Left colon (tissue), 2 donors: ENCODE measurements at places on chromosomes 5 and 9.
A peak's percentile ranks its signal among the peaks of the same experiment; 100 is the strongest.

DNA sequence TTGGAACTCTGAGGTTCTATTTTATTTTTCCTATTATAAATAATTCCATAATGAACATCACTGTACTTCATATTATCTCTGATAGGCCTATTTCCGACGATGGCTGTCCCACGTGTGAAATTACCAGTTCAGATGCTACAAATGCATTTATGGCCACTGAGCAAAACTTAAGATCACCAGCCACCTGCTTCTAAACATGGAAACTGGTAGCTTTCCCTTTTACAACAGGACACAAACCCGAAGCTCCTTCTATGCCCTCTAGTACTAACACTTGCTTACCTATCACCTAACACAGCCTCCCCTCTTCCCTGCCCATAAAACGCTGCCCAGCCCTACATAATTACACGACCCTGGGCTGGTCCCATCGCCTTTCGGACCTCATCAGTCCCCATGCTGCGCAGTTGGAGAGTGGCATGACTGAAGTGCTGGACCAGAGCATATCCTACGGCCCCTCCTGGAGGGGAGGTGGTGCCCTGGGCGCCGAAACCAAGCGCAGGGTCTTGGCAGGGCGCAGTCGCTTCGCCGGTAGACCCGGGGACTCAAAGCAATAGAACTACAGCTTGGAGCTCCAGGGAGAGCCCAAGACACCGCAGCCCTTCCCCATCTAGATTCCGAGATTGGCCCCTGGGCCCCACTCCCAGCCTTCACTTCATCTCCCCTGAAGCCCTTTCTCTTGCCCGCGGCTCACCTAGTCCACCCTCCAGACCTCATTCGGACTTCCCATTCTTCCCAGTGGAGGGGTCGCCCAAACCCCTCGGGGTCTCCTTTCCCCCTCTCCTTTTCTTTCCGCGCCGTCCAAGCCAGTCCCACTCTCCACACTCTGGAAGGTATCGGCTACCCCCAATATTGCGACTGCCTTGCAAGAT is 1.0 kb upstream of the SAP30L start:
- peak; percentile 35 for DNase-seq

DNA sequence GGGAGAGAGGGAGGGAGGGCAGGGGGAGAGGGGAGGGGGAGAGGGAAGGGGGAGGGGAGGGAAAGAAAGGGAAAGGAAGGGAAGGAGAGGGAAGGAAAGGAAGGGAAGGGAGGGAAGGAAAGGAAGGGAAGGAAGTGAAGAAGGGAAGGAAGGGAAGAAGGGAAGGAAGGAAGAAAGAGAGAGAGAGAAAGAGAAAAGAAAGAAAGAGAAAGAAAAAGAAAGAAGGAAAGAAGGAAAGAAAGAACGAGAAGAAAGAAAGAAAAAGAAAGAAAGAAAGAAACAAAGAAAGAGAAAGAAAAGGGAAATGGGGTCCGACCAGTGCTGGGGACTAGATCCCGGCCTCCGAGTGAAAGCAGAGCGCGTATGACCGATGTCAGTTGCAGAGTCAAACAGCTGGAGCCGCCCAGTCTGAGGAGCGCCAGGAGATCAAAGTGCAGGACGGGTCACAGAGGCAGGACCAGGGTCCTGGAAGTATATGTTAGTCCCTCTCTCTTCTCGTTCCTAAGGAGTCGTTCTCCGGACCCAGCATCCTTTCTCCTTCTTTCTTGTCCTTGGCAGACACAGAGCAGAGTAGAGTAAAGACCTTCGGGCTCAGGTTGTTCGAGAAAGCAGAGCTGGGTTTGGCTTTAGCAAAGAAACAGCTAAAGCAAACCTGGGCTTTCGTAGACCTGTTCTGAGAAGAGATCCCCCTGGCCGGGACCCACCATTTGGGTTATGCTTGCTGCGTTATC is 305.4 kb upstream of the MSX2 start:
- DNase-seq = no peak

DNA sequence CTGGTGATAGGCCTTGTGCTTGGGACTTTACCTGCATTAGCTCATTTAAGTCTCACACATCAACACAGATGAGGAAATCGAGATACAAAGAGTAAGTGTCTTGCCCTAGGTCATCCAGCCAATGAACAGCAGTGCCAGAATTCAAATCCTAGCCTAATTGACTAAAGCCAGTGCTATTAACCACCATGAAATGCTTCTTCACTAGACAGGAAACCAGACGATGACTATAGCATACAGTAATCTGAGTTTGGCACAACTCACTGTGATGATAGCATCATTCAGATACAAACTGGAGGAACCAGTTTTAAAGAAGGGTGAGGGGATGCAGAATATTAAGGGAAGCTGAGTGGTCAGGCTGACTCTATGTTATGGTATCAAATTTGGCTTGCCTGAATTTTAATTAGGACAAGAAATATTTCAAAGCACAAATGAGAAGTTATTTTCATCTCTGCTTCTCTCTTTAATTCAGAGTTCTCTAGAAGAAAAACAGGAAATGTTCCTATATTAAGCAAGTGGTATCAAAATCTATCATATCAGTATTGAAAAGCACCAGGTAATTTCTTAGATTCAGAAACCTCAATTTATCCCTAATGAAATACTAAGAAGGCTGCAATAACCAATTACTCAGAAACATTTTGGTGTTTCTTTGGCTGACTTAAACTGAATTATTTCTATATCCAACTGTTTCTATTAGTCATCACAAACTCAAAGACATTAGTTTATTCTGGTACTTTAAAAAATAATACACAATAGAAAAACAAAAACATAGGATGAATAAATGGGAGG is 147.0 kb upstream of the RASA1 start:
- DNase-seq = no peak

GRCh38 chr5:42668254-42668653 is 88.4 kb upstream of the CCDC152 start:
- DNase-seq = no peak

DNA sequence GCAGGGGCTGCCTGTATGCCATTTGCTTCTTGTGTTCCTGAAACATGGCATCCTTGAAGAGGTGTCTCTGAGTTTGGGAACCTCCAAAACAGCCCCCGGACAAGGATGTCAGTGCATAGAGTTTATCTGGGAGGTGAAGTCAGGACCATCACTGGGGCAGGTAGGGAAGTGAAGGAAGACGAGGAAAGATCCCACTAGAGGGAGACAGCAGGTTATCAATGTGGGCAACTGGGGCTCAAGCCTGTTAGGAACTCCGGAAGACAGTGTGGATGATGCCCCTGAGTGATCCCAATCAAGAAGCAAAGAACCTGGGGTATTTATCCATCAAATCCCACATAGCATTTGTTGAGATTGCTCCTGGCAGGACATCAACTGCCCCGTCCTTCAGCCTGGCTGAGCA is 233.1 kb downstream of the AGTPBP1 start:
- no peak for DNase-seq

GRCh38 chr5:133607451-133607850 is 4.9 kb downstream of the FSTL4 start:
- no peak for DNase-seq

- no peak for DNase-seq
These were observed 16.8 kb downstream of the NUP214 start for GRCh38 chr9:131142160-131142559.

- DNase-seq = no peak
These were observed 151.7 kb upstream of the MPDZ start for GRCh38 chr9:13431222-13431536.

DNA sequence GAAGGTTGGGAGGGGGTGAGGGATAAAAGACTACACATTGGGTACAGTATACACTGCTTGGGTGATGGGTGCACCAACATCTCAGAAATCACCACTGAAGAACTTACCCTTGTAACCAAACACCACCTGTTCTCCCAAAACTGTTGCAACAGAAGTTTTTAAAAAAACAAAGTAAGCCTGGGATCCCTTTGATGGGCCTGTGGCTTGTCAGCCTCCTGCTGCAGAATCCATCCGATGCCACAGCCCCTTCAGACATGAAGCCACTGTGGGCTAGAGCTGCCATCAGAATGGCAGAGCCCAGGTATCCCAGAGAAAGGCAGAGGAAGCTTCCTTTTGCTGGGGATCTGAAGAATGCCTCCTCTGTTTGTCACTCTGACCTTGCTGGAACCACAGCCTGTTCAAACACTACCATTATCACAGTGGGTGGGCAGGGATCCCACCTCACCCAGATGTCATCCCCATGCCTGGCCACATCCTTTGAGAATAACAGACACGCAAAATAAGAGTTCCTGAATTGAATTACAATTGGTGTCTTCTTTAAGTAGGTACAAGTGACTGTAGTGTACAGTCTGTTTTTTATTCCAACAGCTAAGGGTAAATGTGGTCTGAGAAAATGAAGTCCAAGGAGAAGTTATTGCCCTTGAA is 78.1 kb upstream of the DIRAS2 start:
- DNase-seq = no peak

DNA sequence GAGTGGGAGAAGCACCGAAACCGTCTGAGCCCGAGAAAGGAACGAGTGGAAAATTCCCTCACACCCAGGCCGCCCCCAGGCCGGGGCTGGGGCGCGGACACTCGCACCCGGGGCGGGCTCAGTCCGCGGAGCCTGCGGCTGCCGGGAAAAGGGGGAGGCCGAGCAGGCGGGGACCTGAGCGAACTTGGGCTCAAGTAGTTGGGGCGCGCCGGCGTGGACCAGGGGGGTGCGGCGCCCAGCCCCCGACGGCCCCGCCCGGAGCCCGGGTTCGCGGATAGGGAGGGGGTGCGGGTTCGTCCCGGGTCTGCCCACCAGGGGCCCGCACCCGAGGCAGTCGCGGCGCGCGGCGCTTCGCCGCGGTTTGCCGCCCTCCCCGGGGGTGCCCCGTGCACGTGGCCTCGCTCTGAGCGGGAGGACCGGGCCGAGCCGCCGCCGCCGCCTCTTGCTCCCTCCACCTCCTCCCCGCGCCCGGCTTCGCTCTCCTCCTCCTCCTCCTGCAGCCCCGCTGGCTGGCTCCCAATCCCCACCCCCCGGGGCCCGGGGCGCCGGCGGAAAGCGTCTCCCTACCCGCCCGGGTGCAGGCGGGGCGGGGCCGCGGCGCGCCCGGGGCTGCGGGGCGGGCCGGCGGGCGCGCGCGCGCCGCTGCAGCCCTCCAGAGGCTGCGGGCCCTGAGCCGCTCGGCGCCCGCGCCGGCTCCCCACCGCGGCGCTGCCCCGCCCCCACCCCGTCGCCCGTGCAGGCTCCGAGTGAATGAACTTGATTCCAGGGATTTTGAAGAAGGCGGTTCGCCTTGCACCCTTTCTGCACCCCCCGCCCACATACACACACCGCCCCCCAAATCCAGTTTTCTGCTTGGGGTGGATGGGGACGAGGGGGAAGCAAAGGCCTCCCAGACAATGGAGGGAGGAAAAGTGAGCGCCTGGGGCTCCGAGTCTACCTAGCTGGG is 1.3 kb upstream of the NFIB start:
- peak; percentile 89 for DNase-seq

DNA sequence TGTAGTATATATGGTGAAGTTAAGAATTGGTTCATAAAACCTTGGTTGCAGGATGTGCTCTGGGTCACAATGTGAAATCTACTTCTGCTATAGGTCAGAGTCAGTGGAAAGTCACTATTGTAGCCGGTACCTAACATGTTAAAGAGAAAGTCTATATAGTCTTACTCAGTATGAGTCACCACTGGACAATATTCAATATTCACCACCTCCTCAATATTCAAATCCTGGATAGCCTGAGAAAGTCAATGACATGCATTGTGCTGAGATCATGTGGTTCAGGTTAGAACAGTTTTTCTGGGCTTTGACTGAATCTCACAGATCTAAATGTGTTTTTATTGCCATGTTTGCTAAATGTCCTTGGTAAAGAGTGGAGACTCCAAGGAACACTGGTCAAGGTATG is 108.8 kb downstream of the HMHB1 start:
- no peak for DNase-seq

DNA sequence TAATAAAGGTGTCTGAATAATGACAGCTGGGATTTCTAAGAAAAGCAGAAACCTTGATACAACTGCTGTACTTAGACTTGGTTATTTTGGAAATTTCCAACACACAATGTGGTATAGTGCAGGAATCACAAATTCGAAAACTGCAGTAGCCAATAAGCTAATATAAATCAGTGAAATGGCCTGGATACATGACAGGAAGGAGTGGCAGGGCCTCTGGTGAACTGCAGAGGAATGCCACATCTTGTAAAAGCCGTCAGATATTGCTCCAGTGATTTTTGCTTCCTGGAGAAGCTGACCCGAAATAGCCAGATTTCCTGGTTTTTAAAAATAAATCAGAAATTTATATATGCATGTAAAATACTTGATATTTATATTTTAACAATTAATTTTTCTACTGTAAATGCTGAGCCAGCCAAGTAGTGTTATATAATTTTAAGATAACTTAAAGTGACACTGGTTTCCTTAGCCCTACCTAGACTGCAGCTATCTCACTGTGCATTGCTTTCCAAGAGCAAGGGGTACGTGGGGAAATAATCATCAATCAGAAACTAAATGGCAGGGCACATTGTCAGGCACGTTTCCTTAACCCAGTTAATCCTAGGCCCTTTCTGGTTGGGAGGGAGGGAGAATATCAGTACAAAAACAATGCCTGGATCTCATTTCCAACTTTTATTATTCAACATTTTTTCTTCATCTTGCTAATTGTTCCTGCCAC is 182.4 kb downstream of the RASEF start:
- no peak for DNase-seq

- no peak for DNase-seq
These were observed 588.9 kb downstream of the NR2F1-AS1 start for GRCh38 chr5:92992073-92992472.

DNA sequence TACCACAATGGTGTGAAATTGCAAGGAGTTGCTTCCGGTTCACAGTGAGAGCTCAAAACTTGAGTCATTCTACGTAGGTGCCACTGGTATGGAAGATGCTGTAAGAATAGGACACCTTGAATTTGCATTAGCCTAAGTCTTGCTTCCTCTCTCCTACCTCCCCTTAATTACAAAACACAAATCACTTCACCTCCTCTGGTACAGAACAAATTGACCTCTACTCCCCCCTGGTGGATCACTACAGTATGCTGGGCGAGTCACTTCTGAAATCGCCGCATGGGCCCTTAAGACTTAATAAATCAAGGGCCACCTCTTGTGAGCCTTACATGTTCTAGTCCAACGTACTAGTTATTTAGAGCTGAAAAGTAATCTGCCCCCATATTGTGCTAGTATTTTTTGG is 145.3 kb upstream of the SMARCA2 start:
- peak; percentile 4 for DNase-seq

DNA sequence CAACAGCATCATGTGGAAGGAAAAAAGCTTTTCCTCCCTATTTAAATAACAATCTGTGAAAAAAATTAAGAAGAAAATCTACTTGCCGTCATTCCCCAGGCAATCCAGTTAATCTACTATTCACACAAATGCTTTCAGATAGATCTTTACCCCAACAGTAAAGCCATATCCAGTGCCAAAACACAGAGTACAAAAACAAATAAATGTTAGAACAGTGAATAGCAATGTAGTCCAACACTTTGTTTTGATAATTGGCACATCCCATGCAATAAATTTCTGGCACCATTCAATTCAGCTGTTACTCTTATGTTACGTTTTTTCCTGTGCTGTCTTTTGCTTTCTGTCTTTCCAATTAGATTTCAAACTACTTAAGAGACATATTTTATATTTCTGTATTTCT is 2245.5 kb upstream of the WWC1 start:
- DNase-seq = no peak

DNA sequence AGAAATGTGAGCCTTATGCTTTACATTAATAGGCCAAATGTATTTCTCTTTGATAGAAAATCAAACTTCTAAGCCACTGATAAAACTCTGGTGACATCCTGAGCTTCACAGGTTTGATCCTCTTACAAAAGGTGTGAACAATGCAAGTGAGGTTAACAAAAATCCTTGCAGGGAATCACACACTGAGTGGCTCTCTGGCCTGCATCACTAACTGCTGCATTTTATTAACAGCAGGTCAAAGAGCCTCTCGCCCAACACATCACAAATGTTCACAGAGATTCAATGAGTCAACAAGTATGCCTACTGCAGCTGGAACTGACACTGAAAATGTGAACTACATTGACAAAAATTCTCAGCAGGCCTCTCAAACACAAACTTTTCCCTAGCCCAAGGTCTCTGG is 122.3 kb downstream of the SEMA5A start:
- no peak for DNase-seq
